ENCODE measurements at places on chromosomes 16 and 17.

- DNase-seq: no peak
These were observed 19.1 kb downstream of the CAPNS2 start for GRCh38 chr16:55585631-55586030.

- peak; percentile 88 for DNase-seq
These were observed 73.4 kb upstream of the TNRC6C start for GRCh38 chr17:77884967-77885641.

DNA sequence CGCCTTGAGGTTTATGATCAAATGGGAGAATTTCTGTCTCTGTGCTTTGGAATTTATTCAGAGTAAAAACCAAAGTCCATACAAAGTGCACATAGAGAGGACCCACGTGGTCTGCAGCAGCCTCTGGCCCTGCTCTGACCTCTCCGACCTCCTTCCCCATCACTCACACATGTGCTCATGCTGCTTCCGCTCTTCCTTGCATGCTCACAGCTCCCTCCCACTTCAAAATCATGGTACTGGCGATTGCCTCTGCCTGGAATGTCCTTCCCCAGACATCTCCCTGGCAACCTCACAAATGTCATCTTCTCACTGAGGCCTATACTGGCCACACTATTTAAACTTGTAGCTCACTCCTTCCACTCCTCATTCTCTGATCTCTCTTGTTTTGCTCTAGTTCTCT, 418.0 kb downstream of the CA10 start:
- DNase-seq: no peak

- DNase-seq: no peak
These were observed 47.0 kb downstream of the MARVELD3 start for GRCh38 chr16:71672803-71673581.

DNA sequence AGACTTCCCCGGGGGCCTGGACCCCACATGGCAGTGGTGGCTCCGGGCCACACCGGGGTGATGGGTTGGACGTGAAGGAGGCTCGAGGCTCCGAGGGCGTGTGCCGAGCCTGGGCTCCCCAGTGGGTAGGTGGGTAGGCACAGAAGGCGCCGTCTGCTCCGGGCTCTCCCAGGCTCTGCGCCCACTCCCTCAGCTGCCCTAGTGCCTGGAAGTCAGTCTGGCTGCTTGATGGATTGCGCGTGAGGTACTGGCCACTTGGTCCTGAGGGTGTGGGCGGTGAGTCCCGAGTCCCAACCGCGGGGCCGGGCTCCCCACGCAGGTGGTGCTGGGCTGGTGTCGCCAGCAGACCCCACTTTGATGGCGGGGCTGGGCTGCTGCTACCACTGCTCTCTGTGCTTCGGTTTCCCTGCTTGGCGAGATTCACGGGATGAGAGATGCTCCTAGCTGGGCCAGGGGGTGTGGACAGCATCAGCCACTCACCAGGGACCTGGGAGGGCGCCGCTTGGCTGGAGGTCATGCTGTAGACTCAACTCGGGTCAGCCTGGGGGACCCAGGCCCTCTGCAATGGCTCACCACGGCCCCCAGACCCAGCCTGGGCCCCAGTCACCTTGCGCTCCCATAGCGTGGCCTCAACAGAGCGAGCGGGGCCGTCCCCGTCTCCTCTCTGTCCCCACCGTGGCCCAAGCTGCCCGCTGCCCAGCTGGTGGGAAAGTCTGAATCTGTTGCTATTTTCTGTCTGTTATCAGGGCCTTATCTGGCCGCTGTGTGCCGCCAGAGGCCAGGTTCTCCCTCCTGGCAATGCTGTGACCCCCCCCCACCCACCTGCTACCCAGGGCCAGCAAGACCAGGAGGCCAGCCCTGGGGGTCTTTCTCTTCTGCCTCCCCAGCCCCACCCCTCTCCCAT, 26.1 kb downstream of the ZFPM1 start:
- DNase-seq: no peak

DNA sequence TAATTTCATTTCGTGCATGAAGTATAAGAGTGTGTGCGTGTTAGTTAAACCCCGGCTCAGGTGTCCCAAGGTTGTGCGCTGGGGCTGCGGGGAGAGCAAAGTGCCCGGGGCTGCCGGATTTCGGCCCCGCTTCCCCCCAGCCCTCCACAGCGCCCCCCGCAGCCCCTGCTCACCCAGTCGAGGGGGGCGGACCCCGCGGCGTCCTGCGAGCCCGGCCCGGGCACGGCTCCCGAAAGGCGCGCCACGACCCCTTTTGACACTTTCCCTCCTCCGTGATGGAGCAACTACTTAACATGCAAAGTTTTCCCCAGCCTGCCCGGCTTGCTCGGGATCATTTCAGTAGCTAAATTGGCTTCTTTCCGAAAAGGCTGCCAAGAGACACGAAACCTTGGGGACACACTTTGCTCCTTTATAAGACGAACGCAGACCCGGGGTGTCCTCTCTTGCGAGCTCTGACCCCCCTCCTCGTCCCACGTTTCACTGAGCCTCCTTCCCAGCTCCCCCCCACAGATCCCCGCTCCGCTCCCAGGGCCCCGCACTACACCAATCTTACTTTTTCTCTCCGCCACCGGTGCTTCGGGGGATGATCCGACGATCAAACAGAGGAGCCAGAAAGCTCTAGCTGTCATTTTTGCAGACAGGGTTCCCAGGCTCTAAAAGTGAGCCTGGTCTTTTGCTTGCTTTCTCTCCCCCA, 552 bp downstream of the C17orf58 start:
- no peak for DNase-seq

- peak; percentile 99 for DNase-seq
These were observed 11.7 kb upstream of the SLC47A2 start for GRCh38 chr17:19728084-19728495.

GRCh38 chr16:10685709-10686108, 9.0 kb downstream of the TEKT5 start:
- DNase-seq: no peak

DNA sequence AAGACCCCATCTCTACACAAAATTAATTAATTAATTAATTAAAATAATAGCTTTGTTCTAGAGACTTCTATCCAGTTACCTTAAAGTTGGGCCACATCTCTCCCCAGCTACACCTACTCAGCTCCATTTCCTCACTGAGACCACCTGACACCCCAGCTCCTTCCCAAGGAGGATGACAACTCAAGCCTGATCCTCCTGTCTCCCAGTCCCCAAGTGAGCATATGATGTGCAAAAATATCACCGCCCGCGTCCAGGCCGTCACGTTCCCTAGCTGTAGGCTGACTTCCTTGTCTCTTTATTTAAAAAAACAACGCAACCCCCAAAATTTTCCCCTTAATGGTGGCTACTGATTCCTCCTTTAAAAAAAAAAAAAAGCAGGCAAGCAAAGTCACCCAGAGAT, 120.2 kb upstream of the RCVRN start:
- no peak for DNase-seq

- no peak for DNase-seq
These were observed 177.0 kb downstream of the RGS9 start for GRCh38 chr17:65314212-65314611.

DNA sequence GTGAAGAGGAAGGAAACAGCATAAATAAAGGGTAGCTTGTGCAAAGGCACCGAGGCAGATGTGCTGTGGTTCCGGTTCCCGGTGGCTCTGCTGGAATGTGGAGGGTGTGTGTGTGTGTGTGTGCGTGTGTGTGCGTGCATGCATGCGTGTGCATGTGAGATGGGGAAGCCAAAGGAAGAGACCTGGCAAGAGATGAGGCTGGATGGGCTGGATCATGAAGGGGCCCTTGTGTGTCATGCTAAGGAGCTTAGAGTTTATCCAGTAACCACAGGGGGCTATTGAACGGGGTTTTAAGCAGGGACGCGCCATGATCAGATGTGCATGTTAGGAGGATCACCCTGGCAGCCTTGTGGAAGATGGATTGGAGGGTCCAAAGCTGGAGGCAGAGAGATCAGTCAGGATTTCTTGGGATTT, 8.3 kb downstream of the WSCD1 start:
- no peak for DNase-seq

- no peak for DNase-seq
These were observed 40.1 kb downstream of the CLEC16A start for GRCh38 chr16:10984509-10984908.

DNA sequence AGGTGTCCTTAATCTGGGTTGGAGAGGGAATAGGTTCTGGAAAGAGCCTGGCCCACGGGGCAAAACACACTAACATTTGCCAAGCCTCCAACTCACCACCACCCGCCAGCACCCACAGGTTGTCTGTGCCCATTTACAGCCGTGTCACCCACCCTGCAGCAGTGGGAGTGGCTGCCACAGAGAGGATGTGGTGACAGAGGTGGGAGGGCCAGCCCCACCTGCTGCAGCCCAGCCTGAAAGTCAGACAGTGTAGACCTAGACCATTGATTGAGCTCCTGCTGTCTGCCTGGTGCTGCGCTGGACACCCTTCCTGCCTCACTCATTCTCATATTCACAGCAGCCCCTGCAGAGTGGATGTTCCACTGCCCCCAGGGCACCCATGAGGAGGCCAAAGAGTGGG, 44.7 kb downstream of the IL21R start:
- no peak for DNase-seq

DNA sequence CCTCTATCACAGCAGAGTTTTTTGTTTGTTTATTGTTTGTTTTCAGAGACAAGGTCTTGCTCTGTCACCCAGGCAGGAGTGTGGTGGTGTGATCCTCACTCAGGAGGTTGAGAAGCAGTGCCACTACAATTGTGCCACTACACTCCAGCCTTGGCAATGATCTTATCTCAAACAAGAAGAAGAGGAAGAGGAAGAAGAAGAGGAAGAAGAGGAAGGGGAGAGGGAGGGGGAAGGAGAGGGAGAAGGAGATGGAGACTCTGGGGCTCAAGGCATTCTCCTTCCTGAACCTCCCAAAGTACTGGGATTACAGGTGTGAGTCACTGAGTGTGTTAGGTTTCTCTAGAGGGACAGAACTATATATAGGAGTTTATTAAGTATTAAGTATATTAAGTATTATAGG, 17.1 kb upstream of the C17orf58 start:
- no peak for DNase-seq

Data from SHP77 (cell line).